Activated CD8-positive, alpha-beta memory T cell treated with anti-CD3 and anti-CD28 coated beads, Interleukin-2, amount 50 U/mL, for 48 hours (primary cell): ENCODE measurements at places on chromosomes 11 and 22.

- DNase-seq: no peak
Measured at GRCh38 chr11:31936312-31936711, 125.2 kb upstream of the PAX6 start.

- DNase-seq: no peak
Measured at GRCh38 chr11:101759771-101760450, 154.9 kb upstream of the CEP126 start.

DNA sequence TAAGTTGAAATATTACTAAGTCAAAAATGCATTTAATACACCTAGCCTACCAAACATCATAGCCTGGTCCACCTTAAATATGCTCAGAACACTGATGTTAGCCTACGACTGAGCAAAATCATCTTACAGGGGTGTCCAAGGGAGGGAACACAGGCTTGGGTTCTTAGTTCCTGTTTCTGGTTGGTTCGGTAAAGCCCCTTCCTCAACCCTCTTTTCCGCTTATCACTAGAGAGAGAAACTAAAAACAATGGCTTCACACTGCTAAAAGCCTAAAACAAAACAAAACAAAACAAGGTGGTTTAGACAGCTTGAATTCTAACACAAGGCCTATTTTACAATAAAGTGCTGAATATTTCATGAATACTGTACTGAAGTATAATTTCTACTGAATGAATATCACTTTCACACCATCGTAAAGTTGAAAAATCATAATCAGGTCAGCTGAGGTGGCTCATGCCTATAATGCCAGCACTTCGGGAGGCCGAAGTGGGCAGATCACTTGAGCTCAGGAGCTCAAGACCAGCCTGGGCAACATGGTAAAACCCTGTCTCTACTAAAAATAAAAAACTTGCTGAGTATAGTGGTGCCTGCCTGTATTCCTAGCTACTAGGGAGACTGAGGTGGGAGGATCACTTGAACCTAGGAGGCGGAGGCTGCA lies 118.0 kb downstream of the SIK3 start:
- DNase-seq: no peak

GRCh38 chr11:10275714-10276113 lies 18.3 kb downstream of the SBF2 start:
- no peak for DNase-seq

DNA sequence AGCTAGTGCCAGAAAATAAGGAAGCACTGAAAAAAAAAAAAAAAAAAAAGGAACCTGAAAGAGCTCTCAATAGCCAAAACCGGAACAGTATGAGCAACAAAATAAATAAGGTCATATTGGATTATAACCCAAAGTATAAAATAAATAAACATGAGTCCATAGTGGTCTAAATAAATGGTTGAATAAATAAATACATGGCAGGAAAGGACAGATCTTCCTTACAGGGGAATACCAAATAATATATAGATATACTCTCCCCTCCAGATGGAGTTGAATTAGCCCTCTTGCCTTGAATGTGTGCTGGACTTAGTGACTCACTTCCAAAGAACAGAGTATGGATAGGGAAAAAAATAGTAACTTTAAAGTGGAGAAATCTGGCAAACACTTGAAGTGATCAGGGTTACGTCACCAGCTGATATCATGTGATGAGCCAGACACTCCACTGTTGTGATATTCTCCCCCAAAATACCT lies 14.3 kb upstream of the ARRB1 start:
- DNase-seq: no peak

- no peak for DNase-seq
Measured at GRCh38 chr11:27451244-27451965, 21.2 kb downstream of the LGR4 start.

DNA sequence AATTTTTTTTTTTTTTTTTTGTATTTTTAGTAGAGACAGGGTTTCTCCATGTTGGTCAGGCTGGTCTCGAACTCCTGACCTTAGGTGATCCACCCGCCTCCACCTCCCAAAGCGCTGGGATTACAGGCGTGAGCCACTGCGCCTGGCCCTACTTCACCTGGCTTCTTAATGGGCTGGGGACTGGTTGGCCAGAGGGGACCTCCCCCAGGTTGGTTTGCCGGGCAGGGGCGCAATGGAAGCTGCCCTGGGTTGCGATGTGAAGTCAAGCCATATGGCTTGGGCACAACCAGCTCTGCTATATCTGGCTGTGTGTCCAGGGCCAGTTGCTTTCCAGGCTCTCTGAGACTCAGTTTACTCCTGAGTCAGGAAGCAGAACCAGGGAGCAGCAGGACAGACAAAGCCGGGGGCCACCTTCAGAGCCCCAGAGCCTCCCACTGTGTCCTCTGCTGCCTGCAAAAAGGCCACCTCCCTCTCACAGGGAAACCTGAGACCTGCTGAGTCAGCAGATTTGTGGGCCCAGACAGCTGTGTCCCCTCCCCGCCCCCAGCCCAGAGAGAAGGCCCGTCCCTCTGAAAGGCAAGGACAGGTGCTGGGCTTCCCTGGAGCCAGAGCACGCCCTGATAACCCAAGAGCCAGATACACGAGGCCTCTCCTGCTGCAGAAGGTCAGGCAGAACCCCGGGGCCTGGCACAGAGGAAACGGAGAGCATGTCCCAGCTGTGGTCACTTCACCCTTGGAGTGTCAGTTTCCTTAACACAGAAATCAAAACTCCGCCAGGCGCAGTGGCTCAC lies 29.2 kb upstream of the DAGLA start:
- DNase-seq: no peak

DNA sequence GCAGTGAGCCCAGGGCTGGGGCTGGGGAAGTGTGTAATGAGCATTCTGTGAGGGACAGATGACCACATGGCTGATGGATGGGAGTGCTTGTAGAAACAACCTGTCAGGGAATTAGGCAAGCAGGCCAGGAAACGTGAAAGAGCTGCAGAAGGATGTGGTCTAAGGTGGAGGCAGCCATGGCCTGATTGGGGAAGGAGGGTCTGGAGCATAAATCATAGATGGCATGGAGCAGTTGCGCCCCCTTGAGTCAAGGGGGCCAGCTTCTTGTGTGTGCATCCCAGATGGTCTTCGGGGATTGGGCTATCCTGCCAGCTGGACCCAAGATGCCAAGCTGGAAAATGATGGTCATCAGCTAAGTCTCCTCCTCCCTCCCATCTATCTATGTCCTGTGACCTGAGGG lies 119.4 kb upstream of the CLPB start:
- no peak for DNase-seq

DNA sequence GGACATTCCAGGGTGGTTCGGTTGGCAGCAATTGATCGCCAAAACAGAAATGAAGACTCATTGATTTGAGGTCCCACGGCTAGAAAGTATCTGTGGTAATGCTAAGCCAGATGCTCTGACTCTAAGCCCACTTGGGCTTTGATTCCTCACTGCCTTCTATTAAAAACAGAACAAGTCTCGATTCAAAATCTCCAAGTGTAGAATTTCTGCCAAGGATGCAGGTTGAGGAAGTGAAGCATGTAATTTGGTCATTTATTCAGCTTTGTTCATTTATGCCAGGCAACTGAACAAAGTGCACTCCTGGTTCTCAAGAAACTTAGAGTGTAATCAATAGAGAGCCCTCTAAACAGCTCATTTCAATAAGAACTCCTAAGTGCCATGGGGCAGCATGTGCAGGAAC lies 2.3 kb upstream of the CEP295 start:
- DNase-seq: no peak
